ENCODE measurements at places on chromosomes 12 and 14.

DNA sequence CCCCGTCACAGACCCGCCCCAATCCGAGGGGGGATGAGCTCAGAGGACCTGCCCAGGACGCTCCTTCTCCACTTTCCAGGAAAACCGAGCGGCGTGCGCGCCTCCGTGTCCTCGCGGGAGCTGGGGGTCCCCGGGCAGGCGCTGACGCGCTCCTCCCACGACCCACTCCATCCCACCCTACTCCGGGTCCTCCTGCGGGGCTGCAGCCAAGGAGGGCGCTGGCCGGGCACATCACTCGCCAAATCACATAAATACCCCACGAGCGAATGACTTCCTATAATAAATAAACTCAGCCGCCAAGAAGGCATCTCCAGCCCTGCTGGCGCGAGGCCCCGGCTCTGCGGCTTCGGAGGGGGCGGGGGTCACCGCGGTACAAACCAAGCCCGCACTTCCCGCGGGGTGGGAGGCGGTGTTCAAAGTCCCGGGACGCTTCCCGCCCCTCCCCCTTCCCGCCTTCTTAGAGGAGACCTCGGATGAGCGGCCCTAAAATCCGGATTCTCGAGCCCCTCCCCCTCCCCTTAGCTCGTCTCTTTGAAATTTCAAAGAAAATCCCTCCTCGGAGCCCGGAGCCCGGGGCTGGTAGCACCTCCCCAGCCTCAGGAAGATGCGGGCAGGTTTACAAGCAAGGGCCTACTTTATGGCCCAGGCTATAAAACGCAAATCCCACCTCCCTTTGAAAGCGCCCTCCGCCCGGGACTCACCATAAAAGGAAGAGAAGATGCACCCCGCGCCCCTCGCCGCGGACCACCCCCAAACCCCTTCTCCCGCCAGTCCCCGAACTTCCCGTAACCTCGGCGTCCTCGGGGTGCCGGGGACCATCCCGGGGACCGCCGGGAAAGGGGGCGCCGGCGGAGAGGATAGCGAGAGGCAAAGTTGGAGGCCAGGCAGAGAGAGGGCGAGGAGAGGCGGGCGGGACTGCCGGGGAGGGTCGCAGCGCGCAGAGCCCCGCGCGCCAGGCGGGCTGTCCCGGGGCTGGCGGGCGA is 712 bp upstream of the FZD10 start:
- peak; percentile 73 for DNase-seq

GRCh38 chr14:94153750-94154342 is 20.3 kb upstream of the PPP4R4 start:
- no peak for DNase-seq

DNA sequence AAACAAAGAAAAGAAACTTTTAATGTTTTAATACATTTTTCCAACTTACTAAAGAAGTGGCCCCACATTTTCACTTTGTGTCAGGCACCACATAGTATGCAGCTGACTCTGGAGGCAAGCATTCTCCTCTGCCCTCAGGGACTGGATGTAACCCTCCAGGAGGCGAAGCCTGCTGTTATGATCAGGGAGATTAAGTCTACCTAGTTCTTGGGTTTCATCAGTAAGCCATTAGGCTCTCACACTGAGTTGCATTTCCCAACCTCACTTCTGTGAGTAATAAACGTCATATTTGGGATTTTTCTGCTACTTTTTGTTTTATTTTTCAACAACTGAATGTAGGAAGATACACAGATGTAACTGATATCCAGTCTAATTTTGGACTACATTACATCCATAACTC is 101.2 kb upstream of the LRFN5 start:
- peak; percentile 14 for DNase-seq

DNA sequence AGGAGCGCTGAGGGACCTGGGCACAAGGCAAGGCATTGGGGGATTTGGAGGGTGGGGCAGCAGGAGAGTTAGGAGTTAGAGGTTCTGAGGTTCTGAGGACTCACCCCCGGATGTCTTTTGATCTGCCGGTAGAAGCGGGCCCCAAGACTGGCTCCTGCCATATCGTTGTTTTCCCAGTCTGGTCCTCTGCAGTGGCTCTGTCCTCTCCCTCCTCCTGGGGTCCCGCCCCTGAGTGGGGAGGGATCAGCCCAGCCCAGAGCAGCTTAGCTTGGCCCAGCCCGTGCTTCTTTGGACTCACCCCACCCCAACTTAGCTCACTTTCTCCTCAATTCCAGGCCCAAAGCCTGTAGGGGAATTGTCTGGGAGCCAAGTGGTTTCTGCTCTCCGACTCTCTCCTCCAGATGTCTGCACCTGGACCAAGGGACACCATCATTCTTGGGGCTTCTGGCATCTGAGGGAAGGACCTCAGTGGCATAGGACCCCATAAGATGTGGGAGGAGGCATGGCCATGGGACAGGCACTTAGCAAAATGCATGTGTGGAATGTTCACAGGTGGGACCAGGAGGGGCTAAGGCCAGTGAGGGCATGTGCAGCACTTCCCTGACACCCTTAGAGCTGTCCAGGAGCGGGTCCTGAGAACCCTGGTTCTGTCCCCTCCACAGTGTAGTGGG is 7.5 kb downstream of the SHMT2 start:
- DNase-seq: no peak

- no peak for DNase-seq
Observed at GRCh38 chr12:2355604-2356003, 302.8 kb downstream of the CACNA1C start.

DNA sequence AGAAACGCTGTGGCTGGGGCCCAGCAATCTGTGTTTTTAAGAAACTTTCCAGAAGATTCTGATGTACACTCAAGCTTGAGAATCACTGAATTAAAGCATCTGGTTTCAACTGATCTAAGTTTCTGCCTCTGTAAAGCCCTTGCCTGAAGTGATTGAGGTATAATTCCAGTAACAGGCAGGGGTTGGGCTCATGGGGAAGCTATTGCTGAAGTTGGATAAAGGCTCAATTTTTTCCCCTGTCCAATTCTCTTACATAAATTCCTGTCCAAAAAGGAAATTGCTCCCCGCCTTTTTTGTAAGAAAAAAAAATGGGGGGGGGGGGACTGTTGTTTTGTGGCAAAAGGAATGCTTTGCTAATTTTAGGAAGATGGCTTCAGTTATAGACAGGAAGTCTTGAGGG is 337.4 kb downstream of the NUAK1 start:
- DNase-seq: no peak

DNA sequence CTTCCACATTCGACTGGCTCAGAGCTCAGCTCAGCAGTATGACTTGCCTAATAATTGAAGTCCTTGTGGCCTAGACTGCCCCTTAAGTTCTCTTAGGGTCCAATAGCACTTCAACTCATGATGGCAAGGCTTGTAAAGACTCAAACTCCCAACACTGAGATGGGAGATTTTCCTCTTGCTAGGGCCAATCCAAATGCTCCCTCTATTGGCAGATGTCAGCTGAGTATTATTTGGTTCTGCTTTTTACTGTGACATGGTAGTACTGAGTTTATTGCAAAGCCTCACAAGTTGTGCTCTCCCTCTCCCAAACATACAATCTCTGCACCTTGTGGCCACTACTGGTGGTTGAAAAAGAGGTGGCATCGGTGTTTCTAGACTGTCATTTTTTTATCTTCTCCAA is 164.2 kb downstream of the ALG10 start:
- DNase-seq: no peak

DNA sequence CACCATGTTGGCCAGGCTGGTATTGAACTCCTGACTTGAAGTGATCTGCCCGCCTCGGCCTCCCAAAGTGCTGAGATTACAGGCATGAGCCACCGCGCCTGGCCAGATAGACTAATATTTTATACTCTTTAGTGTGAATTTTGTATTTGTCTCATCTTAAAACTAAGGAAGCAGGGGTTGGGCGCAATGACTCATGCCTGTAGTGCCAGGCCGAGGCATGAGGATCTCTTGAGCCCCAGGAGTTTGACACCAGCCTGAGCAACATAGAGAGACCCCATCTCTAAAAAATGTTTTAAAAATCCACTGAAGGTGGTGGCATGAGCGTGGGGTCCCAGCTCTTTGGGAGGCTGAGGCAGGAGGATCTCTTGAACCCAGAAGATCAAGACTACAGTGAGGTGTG is 9.0 kb downstream of the DYNC1H1 start:
- no peak for DNase-seq

DNA sequence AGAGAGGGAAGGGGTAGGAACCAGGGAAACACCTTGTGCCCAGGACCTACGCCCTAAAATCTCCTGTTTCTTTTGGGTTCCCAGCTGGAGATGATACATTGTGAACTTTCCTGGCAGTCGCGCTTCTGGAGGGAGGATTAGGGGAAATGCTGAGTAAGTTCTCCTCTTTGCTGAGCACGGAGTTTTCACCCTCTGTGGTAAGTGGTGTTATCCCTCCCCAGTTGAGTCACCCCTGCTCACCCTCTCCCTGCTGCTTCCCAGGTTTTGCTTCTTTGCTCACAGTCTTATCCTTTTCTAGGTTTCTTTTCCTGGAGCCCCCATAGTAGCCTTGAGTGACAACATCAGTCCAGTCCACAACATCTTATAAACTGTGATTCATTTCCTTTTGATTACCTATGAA is 789.1 kb downstream of the TMEM121 start:
- DNase-seq: no peak
